ENCODE measurements at places on chromosomes 5 and 9.

GRCh38 chr5:55600497-55601203 lies 65.9 kb upstream of the PLPP1 start:
- no peak for DNase-seq

DNA sequence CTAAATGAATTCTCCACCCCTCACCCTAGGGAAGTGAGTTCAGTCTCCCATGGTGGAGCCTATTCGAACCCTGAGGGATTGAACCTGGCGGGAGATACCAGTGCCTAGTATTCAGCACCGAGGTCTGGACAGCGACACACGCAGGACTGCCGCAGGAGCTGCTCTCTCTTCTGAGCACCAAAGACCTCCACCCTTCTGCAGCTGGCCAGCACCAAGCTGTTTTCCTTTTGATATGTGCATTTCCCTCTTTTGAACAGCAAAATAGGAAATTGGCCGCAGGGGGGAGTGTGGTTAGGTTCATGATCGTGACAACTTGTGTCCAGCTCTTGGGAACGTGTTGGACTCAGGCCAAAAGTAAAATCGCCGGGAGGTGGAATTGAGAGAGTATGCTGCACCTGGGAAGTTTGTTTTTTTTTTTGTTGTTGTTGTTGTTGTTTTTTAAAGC lies 1.2 kb upstream of the PCSK1 start:
- peak; percentile 43 for DNase-seq

GRCh38 chr5:36054647-36055046 lies 12.0 kb downstream of the UGT3A2 start:
- no peak for DNase-seq

DNA sequence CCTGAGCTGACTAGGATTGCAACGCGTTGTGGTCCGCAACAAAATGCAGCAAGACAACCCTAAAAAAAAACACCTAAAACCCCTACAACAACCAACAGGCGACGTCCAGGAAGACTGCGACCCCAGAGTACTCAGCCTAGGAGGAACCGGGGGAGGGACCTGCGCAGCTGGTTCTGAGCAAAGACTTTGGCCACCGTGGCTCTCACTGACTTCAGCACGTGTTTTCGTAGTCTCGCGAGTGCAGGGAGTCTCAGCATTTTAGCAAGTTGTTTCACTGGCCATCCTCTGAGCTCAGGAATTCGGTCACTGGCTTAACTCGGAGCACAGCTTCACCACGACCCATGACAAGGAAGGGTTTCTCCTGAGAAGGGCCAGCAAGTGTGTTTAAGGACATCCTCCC lies 8.6 kb upstream of the ZDHHC11 start:
- DNase-seq = no peak

DNA sequence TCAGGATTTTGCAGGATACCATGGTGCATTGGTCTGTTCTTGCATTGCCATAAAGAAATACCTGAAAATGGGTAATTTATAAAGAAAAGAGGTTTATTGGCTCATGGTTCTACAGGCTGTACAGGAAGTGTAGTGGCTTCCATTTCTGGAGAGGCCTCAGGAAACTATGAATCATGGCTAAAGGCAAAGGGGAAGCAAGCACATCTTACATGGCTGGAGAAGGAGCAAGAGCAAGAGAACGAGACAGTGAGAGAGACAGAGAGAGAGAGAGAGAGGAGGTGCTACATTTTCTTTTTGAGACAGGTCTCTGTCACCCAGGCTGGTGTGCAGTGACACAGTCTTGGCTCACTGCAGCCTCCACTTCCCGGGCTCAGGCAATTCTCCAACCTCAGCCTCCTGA lies 43.9 kb downstream of the P4HA2 start:
- no peak for DNase-seq

- DNase-seq = no peak
These were observed 9.7 kb upstream of the SNX24 start for GRCh38 chr5:122835681-122836080.

DNA sequence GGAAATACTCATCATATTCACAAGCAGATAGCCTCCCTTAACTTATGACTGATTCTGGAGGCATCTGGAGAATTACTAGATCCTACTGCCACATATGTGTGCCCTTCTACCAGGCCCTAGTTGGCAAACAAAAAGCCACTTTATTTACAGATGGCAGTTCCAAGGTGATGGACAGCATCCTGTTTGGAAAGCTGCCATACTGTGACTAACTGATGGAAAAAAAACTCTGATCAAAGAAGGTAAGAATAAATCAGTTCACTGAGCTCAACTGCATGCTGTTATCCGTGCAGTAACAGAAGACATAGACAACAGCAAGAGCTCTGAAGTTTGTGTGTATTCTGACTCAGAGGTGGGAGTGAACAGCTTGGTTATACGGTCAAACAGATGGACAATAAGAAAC lies 279.8 kb upstream of the POU5F2 start:
- DNase-seq = no peak

GRCh38 chr9:9817176-9817575 lies 795.6 kb downstream of the PTPRD start:
- DNase-seq = no peak

DNA sequence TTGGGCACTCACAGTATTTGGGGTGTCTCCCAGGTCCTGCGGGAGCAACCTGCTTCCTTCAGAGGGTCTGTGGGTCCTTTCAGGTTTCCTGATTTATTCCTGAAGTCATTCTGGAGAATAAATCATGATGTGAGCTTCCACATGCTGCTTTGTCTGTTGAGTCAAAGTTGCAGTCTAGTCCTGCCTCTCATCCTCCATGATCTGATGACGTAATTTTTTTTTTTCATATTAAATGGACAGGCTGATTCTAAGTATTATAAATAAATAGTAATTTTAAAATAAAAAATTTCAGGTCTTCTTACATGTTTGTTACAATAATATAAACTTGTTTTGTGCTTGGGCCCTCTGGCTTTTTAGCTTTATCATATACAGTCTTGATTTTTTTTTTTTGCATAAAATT lies 26.3 kb upstream of the RIOK2 start:
- DNase-seq = no peak

DNA sequence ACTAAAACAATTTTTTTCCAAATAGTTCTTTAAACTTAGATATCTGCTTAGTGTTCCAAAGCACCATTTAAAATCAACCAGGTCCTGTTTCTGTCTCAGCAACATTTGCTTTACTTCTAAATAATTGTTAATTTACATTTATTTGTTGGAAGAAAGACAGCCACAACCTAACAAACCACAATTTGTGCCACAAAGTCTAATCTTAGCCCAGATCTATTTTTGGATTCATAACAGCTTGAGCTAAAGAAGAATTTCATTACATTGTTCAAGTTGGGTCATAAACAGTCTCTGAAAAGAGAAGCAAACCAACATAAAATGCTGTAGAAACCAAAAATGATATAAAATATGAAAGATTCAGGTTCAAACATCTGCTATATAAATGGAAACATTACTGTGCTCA lies 24.4 kb downstream of the MLLT3 start:
- no peak for DNase-seq

GRCh38 chr9:86491468-86492266 lies 137.5 kb upstream of the TUT7 start:
- no peak for DNase-seq

- DNase-seq = no peak
These were observed 90.6 kb downstream of the NLN start for GRCh38 chr5:65812648-65813047.

- no peak for DNase-seq
These were observed 157.4 kb downstream of the TTLL11 start for GRCh38 chr9:121935739-121936138.

DNA sequence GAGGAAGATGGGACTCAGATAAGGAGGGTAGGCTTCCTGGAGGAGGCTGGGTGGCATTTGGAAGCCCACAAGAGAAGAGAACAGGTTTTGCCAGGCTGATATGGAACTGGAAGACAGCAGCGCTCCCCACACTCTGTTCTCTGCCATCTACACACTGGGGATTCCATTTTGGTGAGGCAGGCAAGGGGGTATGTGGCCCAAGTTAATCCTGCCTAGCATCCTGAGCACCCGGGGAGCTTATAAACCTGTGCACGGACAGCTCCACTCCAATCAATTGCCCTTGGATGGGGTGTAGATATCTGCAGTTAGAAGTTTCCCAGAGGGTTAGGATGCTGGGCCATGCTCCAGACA lies 158.8 kb downstream of the MACROH2A1 start:
- no peak for DNase-seq

DNA sequence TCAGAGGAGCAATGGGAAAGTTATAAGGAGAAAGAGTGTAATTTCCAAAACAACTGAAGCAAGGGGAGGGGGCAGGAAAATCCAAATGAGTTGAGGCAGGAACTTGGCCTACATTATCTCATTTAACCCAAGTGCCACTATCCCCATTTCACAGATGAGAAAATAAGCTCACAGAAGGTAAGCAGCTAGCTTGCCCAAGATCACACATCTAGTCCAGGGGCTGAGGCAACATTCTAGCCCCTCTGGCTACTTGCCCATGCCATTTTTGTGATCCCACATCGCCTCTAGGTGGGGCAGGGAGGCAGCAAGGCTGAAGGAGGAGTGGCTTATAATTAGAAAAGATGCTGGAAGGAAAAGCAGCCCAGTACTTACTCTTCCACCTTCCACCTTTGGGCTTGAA lies 2.6 kb upstream of the PSIP1 start:
- DNase-seq = no peak

GRCh38 chr5:139283252-139284166 lies 10.0 kb upstream of the MATR3 start:
- no peak for DNase-seq

DNA sequence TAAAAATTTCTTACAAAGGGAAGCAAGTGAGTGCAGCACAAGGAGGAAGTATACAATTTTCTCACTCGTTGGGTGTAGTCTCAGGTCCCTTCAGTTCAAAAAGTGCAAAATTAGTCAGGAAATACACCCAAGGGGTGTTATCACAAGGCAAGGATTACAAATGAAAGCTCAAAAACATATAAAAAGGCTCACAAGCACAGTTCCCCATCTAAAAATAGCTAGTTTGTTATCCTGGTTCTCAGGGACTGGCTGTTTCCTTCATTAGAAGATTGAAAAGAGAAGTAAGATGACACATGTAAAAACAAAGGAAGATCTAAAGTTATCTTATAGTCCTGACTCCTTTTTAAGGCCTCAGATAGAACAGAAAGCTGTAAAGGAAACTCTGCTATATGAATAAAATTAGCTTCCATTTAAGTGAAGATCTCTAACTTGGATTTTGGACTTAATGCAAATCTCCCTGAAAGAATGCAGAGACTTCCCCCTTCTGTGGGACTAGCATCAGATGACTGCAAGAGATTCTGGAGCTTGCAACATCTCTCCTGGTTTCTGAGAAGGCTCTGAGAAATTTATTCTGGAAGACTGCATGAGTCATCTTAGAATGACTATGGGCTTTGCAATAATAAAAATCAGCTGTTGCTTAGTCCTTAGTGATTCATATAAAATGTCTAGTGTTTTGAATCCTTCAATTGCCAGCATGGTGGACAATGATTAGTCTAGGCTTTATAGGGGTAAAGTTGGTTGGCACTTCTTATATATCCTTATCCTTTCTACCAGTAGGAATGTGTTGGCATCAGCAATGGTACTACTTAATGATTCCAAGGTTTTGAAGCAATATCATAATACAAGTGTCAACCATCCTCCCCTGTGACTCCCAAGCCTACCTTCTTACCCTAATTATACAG lies 25.4 kb downstream of the DAB2 start:
- DNase-seq = no peak

DNA sequence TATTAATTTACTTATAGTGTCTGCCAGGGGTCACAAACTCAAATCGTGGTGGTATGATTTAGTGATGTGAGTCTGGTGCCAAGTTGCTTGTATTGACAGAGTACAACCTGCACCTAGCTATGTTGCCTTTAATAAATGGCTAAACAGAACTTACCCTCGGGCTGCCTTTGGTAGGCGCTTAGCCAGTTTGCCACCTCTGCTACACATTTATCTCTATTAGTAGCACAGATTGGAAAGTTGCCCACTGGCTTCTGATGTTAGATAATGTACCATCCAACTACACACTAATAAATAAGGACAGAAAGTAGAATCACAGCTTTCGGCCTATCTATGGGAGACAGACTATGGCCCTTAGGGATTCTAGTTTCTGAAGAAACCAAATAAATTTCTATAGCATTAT lies 368.4 kb downstream of the MAN2A1 start:
- DNase-seq = no peak

- DNase-seq = no peak
These were observed 74.7 kb downstream of the FER start for GRCh38 chr5:108822211-108822947.

- DNase-seq = no peak
These were observed 434.1 kb upstream of the WWC1 start for GRCh38 chr5:167857321-167857720.

GRCh38 chr5:170540271-170540670 lies 36.5 kb downstream of the KCNIP1 start:
- no peak for DNase-seq

- no peak for DNase-seq
These were observed 198.1 kb downstream of the ENC1 start for GRCh38 chr5:74442466-74442865.

- no peak for DNase-seq
These were observed 34.7 kb downstream of the DTWD2 start for GRCh38 chr5:118953652-118954005.

- DNase-seq = no peak
These were observed 57.7 kb downstream of the MTMR12 start for GRCh38 chr5:32254881-32255539.

GRCh38 chr5:38258319-38259061 lies at the start of gene EGFLAM:
Gene EGFLAM (plus strand): TSS chr5:38258559. CDS start chr5:38258755, 196 bp downstream.
- no peak for DNase-seq

- DNase-seq = no peak
These were observed 61.7 kb downstream of the TRIO start for GRCh38 chr5:14204785-14205321.

- no peak for DNase-seq
These were observed 58.1 kb upstream of the ZNF354A start for GRCh38 chr5:178788381-178789085.

DNA sequence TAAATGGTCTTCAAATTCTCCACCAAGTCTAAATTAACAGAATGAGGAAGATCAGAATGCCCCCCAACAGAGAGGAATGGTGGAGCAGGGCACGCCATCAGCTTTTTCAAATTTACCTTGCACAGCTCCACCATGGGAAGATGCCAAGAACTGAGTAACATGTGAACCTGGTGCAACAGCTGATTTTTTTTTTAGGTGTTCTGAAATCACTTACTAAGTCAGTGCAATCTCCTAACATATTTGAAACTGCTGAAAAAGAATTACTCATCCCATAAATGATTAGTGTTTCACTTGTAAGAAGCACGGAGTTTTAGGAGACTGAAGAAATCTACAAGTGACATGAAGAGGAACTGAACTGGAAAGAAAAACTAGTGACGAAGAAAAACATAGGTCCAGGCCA lies 5.1 kb downstream of the TMEM245 start:
- no peak for DNase-seq

DNA sequence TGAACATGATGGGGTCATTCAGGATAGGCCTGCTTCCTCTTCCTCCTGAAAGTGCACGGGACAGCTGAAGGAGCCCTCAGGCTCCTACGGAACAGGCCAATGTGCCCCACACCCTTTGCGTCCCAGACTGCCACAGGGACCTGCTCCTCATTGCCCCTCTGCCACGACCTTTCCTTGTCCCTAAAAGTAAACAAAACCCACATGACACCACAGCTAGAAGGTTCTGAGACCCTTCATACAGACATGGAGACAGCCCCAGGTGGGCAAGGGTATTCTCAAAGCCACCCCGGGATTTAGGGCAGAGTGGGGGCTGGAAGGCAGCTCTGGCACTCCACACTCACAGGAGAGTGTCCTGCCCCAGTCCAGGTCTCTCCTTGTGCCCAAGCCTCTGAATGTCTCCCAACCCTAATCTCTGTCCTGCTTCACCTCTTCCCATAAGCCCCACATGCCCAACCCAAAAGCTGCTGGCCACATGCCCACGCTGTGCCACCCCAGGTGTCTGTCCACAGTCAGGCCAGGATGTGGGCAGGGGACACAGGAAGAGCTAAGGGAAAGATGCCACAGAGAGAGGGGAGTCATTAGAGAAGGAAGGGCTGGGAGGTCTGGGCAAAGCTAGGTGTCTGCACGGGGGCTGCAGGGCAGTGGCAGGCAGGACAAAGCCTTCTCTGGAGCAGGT lies 800 bp downstream of the AMBP start:
- no peak for DNase-seq
